Activated CD8-positive, alpha-beta memory T cell treated with anti-CD3 and anti-CD28 coated beads for 48 hours (primary cell): ENCODE measurements at places on chromosomes 16 and 17.

DNA sequence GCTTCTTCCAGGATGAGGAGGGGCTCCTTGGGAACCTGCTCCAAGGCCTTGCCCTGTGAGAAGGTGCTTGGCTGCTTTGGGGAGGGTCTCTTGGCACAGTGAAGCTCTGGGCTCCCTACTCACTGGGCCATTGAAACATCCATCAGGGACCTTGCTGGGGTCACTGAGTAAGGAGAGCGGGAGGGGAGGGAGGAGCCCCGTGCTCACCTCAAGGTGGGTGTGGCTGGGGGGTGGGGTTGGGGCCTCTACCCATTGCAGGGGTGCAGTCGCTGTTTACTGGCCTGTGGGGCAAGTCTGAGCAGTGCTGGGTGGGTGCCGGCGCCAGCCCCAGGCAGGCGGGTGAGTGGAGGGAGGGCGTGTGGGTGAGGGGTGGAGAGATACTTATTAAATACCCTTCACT lies 9.9 kb downstream of the TNS4 start:
- no peak for DNase-seq

- no peak for DNase-seq
Observed at GRCh38 chr16:19854543-19854876, 30.1 kb downstream of the GPRC5B start.

GRCh38 chr17:55625521-55625920 lies 97.1 kb downstream of the TMEM100 start:
- DNase-seq, result no peak

DNA sequence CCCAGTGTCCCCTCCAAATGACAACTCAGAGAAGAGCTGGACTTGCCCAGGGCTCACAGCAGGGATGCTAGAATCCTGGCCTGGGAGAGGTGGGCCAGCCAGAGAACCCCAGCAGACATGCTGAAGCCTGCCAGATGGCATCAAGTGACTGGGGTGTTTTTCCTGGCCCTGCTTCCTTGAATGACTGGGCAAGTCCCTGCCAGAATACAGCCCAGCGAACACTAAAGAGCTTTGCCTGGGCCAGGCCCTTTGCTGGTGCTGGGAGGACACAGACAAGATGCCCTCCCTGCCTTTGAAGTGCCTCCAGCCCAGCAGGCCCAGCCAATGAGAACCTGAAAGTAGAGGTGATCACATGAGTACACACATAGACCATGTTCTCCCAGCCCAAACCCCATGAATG lies 11.5 kb downstream of the ZNF319 start:
- no peak for DNase-seq

- no peak for DNase-seq
Observed at GRCh38 chr17:43832976-43833829, at the start of gene MPP3. Gene MPP3 (minus strand): TSS chr17:43833146. CDS start chr17:43831906, 1,240 bp downstream.

DNA sequence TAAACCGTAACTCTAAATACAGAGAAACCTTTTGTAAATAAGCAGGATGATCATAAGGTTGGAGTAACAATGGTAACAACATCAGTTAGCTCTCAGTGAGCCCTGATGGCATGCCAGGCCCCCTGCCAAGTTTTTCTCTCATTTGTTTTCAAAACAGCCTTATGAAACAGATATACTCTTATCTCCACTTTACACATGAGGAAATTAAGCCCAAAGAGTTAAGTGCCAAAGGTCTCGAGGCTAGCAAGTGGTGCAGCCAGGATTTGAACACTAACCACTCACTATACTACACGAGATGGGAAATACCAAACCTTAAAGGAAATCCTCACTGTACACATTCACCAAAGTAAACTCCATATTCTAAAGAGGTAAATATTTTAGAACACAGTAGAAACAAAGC lies 15.0 kb downstream of the USP31 start:
- DNase-seq, result no peak

GRCh38 chr17:74201250-74201649 lies 2.2 kb upstream of the RPL38 start:
- DNase-seq, result no peak

GRCh38 chr17:4199818-4200402 lies 56.9 kb downstream of the CYB5D2 start:
- no peak for DNase-seq

DNA sequence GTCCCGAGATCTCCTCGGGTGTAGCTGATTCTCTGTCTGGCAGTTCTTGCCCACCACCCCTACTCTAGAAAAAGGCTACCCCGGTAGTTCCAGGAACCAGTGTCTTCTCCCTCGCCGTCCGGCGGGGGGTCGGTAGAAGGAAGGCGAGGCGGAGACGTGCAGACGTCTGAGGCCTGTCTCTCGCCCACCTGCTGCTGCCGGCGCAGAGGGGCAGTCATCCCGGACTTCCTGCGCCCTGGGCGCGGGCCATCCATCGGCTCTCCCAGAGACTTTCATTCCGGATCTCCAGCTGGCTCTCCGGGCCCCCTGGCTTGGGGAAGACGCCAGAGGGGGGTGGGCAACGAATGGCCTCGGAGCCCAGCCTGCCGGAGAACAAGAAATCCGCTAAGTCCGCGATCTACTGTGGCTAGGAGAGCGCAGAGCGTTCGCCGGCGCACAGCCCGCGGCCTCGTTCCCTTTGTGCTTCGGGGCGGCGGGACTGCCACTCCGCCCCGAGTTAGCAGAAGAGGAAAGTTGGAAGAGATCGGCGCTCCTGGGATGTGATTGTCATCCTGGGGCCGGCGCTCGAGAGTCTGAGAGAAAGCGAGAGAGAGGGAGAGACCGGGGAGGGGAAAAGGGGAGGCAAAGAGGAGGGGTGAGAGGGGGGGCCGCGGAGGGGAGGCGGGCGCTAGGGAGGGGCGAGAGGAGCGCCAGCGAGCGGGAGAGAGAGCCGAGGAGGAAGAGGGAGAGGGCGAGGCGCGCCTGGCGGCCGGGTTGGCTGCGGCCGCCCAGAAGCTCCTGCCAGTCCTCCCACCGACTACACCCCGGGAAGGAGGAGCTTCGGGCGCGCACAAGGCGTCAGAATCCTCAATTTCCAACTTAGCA lies at the start of gene IRX5:
TSS of gene IRX5 (plus strand) at position 861 of the 864 bp plus-strand sequence. CDS start 334 bp downstream, outside the sequence.
- no peak for DNase-seq

DNA sequence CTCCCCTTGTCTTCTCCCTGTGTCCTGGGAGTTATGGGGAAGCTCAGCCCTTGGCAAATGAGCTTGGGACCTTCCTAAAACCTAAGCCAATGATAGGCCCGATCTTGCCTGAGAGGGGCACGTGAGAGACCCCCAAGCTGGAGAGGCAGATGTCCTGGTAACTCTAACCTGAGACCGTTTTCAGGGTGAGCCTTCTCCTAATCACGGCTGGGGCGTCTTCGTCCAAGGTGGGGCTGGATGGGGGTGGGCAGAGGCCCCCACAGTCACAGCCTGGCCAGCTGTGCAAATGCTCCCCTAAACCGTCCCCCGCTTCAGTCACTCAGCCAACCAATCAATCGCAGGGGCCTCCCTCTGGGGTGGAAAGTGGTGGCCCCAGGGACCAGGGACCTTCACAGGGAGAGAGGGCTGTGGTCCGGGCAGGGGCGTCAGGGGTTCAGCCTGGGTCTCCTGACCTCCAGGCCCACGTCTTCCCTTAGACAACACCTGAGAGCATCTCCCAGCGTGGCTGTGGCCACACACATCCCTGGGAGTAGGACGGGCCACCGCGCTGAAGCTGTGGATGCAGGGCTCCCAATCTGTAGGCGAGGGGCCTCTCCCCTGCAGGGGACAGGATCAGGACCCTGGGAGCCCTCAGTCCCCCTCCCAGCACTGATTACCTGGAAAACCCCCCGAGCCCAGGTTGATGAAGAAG lies 30.6 kb downstream of the ACTG1 start:
- DNase-seq, result no peak

GRCh38 chr17:37062021-37062420 lies 113.3 kb downstream of the AATF start:
- DNase-seq, result no peak

GRCh38 chr17:20203761-20204263 lies 194.7 kb downstream of the SPECC1 start:
- DNase-seq, result no peak

- no peak for DNase-seq
Observed at GRCh38 chr17:50049636-50050035, 6.3 kb upstream of the ITGA3 start.

GRCh38 chr16:66250686-66251431 lies 115.6 kb upstream of the CDH5 start:
- DNase-seq, result no peak

DNA sequence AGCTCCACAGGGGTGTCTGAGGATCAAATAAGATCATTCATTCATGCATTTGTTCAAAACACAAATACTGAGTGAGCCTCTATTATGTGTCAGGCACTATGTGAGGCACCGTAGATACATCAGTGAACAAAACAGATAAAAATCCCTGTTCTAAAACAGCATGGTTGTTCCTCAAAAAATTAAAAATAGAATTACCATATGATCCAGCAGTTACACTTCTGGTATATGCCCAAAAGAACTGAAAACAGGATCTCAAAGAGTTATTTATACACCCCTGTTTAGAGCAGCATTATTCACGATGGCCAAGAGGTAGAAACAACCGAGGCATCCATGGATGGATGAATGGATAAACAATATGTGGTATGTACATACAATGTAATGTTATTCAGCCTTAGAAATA lies 15.4 kb downstream of the PIPOX start:
- no peak for DNase-seq

DNA sequence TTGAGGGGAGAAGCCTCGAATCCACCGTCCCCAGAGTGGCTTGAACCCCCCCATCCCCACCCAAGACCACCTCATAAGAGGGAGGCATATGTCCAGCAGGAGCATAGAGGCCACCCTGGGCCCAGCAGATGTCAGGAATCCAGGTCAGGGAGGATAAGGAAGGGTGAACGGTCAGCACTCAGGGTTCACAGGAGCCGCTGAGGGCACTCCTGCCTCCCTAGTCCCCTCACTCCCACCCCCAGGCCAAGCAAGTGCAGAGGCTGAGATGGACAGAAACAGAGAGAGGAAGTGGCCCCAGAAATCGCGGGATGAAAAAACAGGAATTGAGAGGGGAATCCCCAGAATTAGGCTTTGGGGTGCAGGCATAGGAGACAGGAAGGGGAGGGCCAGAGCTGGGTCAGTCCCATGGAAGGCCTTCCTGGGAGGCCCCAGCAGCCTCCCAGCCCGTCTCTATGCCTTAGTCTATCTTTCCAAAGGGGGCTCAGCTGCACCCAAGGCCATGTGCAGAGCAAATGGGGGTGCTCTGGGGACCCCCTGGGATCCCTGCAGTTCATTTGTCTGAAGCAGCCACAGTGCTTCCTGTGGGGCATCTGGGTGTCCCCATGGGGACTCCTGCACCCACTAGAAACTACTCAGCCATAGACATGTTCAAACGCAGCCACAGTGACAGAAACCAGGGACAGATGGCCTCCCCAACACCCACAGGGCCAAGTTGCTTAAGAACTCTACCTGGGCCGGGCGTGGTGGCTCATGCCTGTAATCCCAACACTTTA lies 1.7 kb downstream of the CMTM3 start:
- DNase-seq, result no peak

DNA sequence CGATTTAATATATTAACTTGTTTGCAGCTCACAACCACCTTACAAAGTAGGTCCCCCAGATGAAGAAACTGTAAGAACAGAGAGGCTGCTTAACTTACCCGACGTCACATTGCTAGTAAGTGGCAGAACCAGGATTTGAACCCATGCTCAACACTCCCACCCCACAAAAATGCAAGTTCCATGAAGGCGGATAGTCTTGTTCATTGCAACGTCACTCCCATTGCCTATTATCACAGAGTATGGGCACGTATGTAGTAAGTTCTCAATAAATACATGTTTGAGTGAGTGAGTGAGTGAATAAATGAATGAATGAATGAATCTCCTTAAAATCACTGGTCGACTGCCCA lies 1.1 kb downstream of the USP31 start:
- no peak for DNase-seq

- DNase-seq, result peak; percentile 36
Observed at GRCh38 chr17:8832711-8833352, 33.7 kb upstream of the MFSD6L start.

GRCh38 chr17:48970865-48971687 lies 2.7 kb upstream of the GIP start:
- DNase-seq, result no peak

DNA sequence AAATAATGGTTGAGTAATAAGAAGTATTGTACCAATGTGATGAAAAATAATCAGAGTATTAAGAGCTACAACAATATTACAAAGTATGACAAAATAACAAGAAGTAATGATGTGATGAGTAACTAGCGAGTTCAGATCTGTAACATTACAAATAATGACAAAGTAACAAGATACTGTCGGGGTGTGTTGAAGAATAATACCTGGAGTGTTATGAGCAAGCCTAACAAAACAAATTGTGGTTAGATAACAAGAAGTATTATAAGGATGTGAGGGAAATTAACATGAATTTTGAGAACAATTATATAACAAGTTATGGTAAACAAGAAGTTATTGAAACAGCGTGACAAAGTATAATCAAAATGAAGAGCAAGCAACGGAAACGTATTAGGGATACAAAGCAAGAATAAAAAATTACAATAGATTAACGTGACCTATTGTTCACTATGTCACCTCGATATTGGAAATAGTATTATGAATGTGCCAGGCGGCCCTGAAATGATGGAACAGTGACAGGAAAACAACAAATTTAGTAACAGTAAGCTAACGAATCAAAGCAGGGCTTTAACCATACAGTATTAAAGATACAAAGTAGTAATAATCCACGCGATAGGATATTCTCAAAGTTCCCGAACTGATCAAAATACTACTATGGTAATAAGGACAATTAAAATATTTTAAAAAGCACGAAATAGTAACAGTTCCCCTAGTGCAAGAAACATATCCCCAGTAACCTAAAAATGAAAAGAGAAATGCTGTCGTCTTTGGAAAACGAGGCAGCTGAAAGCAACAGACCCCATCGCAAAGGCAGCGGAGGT lies 1.6 kb downstream of the TBX4 start:
- DNase-seq, result no peak

DNA sequence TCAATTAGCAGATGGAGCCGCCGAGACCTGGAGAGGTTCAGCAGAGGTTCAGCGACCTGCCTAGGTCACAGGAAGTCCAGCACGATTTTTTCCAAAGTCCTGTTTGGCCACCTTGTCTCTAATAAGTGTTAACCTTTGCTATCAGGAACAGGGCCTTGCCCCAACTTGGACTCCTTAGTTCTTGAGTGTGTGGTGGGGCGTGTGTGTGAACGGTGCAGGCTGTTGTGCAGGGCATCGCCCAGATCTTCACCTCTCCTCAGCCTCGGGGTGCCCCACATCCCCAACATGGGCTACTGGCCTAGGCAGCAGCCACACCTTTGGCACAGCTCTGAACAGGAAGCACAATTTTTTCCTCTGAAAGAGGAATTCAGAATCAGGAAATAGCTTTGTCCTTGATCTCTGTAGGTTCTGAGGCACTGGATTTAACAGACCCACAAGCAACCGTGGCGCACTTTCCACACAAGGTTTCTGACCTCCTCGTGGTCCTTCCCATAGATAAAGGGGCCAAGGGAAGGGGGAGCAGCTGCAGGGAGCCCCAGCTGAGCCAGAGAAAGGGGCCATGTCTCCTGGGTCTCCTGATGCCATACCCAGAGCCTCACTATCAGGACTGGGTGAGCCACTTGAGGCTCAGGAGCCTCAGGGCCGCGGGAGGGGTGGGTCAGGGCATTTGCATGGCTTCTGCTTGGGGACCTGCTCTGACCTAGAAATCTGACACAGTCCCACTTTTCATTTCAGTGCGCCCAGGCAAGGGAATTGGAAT lies 10.4 kb downstream of the MPRIP start:
- DNase-seq, result no peak

- no peak for DNase-seq
Observed at GRCh38 chr17:45144199-45145034, 3.9 kb upstream of the HEXIM1 start.
